Activated CD4-positive, alpha-beta memory T cell treated with anti-CD3 and anti-CD28 coated beads, Interleukin-2, amount 10 ng/mL, durations not matched to agents 7 days and 5 days (primary cell): ENCODE measurements at places on chromosomes 6 and 20. TPM values are rescaled to one million over a fixed set of nuclear protein-coding genes. Genes with fewer than 3 reads are reported as not detected.

GRCh38 chr6:6629402-6629801, 40.9 kb downstream of the LY86 start:
- no peak for DNase-seq

The MYT1 gene
- not detected for total RNA-seq

GRCh38 chr20:58161192-58161591, 67.3 kb downstream of the ANKRD60 start:
- DNase-seq: no peak

DNA sequence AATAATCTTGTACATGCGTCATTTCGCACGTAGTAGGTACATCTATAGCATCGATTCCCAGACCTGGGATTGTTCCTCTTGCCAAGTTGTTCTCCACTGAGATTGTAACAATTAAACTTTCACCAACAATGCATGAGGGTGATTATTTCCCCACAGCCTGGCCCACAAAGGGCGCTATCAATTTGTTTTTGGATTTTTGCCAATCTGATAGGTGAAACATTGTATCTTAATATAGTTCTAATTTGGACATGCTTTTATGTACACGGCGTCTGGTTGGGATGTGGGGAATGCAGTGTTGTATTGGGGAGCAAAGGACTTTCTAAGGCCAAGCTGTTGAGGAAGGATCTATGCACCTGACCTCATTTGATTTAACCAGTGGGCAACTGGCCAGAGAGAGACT, 59.5 kb downstream of the VEGFA start:
- no peak for DNase-seq

- DNase-seq: no peak
Measured at GRCh38 chr20:35700625-35701148, 1.5 kb downstream of the ROMO1 start.

The KCNK16 gene
- not detected for total RNA-seq

The C6orf141 gene
- total RNA-seq: not detected
